ENCODE measurements at places on chromosomes 7 and 10.

DNA sequence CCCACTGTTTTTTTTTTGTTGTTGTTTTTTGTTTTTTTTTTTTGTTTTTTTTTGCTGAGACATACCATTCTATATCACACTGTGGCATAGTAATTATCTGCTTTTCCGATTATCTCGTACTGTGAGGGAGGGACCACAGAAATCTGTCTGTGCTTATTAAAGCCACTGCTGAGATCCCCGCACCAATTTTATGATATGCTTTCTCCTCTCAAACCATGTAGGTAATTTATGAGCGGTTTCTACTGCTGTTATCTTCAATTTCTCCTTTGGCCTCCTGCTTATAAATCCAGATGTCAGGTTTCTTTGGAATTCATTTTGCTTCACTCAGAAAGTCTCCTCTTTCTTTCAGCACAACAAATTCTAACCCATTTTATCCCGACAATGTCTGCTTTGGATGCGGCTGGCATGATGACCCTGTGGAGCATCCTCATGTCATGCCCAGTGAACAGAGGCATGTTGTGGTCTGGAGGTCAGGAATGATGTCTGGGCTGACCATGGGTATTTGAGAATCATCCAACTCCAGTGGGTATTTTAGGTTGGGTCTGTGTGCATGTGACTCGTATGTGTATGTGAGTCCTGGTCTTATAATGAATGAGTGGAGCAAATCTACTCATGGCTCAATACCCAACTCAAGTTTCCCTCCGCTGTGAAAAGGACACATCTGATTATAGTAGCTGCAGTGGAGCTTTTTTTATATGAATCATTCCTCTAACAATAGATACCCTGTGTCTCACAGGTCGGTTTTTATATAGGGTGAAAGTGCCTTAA, 213.4 kb downstream of the GALNT17 start:
- DNase-seq: no peak

- no peak for DNase-seq
These were observed 59.6 kb upstream of the TRIM24 start for GRCh38 chr7:138400400-138400886.

- DNase-seq: no peak
These were observed 207.1 kb downstream of the KCNMA1 start for GRCh38 chr10:77430530-77430929.

DNA sequence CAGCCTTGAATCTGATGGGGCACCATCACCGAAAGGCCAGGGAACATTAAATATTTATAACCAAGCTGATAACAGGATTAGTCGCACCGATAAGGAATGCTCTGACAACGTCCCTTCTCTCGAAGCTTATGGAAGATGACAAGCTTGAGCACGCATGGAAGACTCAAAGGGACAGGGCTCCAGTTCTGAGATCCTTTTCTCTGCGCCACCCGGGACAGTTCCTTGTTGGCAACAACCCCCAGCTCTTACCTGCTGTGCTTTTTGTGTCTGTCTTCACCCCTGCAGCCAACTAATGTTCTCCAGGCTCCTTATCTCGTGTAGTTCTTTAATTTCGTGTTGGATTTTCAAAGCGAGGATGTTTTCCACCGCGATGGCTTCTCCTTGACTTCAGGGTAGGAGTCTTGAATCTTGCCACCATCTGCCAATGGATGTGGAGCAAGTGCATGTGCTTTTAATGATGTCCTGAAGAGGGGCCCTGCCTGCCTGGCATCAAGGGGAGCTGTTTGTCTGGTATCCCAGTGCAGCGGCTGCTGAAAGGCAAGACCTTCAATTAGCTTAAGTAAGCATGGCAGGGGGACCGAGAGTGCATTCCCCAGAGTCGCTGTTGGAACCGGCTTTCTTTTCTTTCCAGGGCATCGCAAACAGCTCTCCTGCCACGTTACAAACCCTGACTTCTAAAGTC, 354 bp upstream of the FERD3L start:
- no peak for DNase-seq

GRCh38 chr10:29657719-29658274, 23.0 kb upstream of the SVIL start:
- DNase-seq: no peak

GRCh38 chr7:37310327-37311080, 138.2 kb downstream of the ELMO1 start:
- no peak for DNase-seq

GRCh38 chr7:152699079-152699478, 23.1 kb upstream of the XRCC2 start:
- DNase-seq: no peak

DNA sequence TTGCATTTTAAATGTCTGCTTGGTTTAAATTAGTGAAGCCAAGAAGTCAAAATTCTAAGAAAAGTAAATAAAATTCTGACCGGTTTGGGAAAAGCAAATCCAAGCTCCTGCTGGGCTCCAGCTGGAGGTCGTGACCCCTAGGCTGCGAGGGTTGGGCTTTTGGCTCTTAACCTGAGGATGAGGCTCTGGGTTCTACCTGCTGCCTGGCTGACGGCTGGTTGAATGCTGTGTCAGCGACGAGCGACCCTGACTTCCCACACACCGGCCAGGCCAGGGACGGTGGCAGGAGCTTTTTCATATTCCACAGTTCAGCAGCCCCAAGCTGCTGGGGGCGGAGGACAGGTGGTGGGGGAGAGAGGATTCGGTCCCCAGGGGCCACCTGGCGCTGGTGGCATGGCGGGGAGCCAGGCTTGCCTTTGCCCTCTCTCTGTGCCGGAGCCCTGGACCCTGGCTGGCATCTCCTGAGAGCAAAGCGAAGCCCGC, 843 bp upstream of the PLPP4 start:
- no peak for DNase-seq

DNA sequence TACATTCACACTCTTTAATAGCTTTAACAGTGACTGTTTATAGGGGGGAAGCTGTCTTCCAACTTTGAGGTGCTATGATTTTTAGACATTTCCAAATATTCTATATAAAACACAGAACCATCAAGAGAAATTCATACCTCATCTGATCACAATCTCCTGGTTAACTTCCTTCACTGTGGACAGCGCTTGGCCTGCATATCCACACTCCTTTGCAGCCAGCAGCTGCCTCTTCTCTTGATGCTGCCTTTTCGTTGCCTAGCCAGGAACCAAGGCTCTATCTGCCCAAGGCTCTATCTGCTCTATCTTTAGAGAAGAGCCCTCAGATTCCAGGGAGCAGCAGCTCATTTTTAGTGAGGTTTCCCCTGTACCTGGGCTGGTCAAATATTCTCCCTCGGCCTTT, 252.0 kb downstream of the PTEN start:
- no peak for DNase-seq

DNA sequence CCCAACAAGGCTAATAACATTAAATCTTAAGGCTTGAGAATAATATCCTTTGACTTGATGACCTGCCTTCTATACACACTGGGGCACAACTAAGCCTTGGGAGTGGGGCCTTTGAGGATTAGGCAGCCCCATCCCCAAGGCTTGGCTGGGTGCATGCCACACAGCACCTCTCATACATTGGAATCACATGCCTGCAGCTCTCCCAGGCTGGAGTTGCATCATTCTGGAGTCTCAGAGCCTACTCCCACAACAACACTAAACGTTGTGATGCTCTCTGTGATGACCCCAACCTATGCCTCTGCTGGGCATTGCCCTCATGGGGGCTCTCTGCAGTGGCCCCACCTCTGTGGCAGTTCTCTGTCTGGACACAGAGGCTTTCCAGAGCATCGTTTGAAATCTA, 31.9 kb upstream of the SGCE start:
- no peak for DNase-seq

DNA sequence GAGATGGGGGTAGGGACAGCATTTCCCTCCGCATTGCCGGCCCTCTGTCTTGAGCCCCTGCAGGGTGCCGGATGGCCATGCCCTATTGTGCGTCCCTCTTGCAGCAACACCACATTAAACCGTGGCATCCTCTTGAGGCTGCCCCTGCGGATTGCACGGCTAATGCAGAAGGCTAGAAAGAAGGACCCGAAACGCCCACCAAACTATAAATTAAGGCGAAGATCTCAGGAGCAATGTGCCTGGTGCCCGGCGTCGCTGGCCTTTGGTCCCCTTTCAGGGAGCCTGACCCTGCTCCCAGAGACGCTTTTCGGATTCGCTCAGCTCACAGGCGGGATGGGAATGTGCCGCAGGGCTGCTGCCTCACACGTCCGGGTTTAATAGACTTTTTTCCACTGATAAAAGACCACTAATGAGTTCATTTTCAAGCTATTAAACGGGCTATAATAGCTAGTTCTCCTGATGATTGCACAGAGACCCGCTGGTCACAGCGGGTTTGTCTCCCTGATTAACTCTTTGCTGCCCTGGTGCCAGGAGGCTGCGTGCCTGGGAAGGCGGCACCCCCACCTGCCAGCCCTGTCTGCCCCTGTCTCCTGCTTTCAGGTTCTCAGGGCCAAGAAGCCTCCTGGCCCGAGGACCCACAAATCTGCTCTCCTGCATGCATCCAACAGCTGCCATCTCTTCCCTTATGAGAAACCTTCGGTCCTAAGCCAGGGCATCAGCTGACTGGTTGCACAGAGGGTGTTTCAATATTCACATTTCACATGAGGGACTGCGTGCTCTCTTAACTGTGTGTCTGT, 128.3 kb downstream of the ADARB2 start:
- no peak for DNase-seq

DNA sequence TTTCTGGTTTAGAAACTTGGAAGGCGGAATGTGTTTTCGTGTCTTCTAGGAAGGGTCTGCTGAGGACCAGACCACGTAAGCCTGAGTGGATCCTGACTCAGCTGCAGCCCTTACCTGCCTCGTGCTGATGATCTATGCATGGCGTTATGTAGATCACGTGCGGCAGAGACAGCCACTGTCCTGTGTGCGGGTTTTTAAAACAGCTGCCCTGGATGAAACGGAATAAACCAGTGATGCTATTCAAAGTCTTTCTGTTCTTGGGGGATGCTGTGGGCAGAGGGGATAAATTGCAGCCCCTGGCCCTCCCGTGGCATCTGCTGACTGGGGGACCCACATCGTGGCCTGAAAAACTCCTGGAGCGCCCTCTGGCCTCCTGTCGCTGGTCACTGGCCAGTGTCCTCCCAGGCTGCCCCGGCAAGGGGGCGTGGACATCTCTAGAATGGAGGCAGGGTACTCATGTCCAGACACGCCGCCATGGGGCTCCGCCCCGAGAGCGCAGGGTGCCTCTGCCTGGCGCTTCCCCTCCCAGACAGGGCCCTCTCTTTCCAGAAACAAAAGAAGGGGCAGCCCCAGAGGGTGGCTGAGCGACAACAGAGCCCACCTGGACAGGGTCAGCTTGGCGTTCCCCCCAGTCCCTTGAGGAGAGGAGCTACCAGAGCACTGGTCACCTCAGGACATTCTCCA, 13.2 kb downstream of the ALKBH4 start:
- no peak for DNase-seq

GRCh38 chr7:51340936-51341335, 24.3 kb upstream of the COBL start:
- no peak for DNase-seq

DNA sequence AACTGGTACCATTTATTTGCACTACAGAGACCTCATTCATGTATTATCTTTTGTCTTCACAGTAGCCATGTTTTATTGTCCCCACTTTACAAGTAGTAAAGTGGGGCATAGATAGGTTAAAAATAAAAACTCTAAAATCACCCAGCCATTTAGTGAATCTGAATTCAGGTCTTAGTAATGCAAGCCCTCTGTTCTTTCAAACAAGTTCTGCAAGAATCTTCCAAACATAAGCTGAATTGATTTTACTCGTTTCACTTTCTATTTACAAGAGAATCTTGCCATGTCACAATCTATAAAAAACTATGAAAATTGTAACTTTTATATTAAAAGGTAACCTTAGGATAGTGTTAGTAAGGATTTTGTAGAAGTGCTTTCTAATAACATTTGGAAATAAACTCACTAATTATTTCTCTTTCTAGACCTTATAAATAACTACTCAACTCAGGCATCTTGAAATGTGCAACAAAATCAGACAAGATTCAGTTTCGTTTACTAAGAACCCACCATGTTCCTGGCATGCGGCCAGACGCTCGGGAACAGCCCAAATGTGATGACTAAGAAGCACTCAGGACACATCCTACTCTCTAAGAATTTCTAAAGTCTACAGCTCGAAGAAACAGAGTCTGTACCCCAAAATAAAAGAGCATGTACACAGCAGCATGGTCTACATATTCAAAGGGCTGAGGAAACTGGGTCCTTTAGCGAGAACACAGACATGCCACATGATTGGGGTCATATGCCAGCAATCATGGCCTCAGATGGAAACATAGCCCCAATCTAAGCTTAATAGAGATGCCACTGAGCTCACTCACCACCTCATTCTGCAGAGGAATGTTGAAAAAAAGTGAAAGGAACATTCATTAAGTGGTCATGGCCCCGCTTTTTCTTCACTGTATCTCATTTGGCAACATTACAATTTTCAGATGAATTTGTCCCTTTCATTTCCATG, 167.6 kb downstream of the AMPH start:
- DNase-seq: no peak

GRCh38 chr10:86958116-86958900, at the start of gene SNCG:
TSS of gene SNCG (plus strand) at chr10:86958599. CDS start at chr10:86958698, 99 bp downstream.
- DNase-seq: no peak

DNA sequence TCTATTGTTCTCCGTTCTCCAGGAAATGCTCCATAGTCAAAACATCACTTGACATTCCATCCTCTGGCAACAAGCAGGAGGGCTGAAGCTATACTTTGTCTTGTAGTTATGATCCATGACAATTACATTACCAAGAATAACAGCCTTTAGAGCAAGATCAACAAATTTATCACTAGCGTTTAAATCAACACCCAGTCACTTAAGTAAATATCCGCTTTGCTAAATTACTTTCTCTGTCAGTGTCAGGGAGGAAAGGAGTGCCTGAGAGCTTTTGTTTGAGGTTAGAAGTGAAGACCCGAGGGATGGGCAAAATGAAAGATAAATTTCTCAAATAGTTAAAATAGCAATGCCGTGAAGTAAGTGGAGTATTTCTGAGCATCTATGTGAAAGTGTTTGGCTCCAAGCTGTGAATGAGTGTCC, 236.1 kb upstream of the BMPER start:
- DNase-seq: peak; percentile 28

DNA sequence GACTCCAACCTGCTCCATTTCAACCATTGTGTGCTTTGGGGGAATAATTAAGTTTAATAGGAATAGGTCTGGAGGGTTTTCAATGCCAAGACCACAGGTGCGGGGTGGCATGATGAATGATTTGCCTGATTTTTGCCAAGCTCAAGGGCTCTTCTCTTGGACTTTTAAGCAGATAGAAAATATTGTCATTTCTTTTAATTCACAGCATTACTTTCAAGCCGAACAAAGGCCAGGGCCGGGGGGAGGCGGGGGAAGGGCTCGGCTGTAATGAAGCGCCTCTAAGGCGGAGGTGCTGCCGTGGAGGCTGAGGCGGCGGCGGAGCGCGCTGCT, 6.5 kb downstream of the PTF1A start:
- DNase-seq: no peak

DNA sequence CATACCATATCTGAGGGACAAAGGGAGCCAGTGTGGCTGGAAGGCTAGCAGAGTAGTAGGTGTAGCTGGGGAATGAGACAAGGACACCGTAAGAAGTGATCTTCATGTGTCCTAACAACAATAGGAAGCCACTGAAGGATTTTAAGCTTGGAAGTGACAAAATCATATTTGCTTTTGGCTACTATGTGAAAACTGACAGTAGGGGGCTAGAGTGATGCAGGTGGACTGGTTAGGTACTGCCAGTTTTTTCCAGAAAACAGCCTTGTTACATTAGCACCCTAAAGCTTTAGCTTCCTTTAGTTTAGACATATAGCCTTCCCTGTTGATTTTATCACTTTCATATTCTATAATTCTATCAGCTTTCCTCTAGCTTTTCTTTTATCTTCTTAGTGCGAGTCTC, 637.1 kb downstream of the ANKRD7 start:
- no peak for DNase-seq

GRCh38 chr7:2820508-2820934, 23.6 kb downstream of the GNA12 start:
- DNase-seq: peak; percentile 43
